Epithelial cell of proximal tubule (primary cell): ENCODE measurements at places on chromosomes 1 and 21. TPM values are rescaled to one million over a fixed set of nuclear protein-coding genes. Genes with fewer than 3 reads are reported as not detected.

DNA sequence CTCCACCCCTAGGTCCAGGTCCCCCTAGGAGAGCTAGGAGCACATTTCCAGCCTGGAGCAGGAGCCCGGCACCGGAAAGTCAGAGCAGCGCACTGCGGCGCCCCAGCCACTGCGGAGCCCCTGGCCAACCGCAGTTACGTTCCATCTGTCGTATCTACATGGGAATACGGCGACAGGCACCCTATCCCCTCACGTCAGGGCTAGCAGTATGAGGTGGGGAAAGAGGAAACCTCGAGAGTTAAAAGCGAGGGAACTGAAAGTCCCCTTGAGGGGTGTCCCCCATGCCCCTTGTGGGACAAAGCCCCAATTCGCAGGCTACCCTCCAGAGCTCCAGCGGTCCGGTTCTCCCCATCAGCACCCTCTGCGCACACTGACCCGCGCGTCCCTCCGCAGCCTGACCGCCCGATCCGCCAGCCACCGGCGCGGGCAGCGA, 995 bp downstream of the COLGALT2 start:
- DNase-seq, result no peak

DNA sequence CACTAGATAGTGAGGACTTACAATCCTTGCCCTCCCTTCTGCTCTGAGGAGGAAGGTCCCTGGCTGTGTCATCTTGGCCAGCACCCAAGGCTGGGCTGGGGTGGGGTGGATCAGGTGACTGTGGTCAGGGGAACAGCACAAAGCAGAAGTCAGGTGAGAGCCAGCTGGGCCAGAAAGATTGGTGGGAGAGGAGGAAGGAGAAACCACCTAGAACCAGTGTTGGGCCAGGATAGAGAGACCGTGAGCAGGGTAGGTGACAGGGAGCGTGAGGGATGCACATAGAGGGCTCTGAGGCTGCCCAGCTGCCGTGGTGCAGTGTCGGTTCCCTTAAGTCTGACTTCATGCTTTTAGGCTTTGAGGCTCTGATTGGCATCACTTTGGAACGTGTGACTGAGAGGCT, 22.7 kb downstream of the NCF2 start:
- DNase-seq, result no peak

MROH7 gene
- not detected in 2 replicates for total RNA-seq

GRCh38 chr1:35558374-35559316, 1.0 kb downstream of the NCDN start:
- DNase-seq, result no peak

- no peak for DNase-seq
Observed at GRCh38 chr1:213883618-213884017, 104.2 kb upstream of the PROX1 start.

DNA sequence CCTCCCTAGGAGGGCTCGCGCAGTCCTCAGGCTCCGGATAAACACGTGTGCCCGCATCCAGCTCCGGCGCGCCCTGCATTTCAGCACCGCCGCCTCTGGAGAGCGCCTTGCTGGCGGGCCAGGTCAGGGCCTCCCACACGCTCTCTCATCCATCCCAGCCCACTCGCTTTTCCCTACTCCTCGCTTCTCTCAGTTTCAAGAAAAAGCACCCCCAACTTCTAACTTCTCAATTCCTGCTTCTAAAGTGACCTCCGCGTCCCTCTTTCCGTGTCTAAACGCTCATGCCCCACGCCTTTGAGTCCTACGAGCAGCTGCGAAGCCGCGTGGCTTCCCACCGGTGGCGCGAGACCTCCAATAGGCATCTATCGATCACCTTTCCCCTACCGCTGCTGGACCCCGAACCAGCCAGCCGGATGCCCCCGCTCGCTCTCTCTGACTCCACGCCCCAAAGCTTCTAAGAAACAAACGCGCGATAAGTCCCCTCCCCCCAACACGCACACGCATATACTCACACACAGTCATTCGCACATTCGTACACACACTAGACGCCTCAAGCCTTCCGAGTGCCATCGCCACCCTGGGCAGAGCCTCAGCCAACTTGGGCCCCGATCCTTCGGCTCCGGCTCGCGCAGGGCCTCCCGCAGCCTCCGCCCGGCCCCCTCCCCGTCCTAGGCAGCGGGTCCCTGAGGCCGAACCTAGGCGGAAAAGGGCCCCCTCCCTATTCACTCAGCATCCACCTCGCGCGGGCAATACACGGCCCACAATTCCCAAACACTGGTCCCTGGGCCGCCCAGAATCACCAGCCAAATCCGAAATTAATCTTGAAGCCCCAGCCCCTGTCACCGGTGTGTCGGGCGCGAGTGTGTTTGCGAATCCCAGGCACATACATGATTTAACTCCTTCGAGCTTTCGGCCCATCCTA, 1.1 kb downstream of the NMNAT2 start:
- no peak for DNase-seq

DMBX1 gene
- not detected in 2 replicates for total RNA-seq

CELA2B gene
- total RNA-seq, result not detected in 2 replicates

DNA sequence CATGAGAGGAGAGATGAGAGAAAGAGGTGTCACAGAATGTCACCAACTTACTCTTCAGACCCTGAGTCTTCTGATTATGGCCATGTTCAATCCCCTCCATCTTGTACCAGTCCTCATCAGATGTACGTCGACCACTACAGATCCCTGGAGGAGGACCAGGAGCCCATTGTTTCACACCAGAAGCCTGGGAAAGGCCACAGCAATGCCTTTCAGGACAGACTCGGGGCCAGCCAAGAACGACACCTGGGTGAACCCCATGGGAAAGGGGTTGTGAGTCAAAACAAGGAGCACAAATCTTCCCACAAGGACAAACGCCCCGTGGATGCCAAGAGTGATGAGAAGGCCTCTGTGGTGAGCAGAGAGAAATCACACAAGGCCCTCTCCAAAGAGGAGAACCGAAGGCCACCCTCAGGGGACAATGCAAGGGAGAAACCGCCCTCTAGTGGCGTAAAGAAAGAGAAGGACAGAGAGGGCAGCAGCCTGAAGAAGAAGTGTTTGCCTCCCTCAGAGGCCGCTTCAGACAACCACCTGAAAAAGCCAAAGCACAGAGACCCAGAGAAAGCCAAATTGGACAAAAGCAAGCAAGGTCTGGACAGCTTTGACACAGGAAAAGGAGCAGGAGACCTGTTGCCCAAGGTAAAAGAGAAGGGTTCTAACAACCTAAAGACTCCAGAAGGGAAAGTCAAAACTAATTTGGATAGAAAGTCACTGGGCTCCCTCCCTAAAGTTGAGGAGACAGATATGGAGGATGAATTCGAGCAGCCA, 8.0 kb downstream of the ELOA start:
- DNase-seq, result no peak

SDC3 gene
- total RNA-seq, result 25.6 and 35.2 TPM in 2 replicates

- DNase-seq, result no peak
Observed at GRCh38 chr1:98277118-98277517, 356.3 kb upstream of the DPYD start.

DNA sequence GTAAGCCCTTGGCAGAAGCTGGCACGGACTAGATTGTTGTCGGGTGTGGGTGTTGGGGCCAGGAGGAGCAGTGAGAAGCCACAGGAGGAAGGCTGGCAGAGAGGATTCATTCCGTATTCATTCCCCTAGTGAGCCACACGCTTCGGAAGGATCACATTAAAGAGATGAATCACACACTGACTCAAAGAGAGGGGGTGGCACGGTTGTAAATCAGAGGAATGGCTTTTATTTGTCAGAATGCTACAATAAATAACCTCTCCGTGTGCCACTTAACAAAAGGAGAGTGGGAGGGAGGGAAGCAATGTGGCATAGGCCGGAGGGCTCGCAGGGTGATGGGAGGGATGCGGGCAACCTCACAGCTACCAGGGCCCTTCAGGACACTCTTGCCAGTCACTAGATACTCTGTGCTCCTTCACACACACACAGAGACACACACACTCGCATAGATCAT, 135.5 kb downstream of the HIVEP3 start:
- DNase-seq, result peak; percentile 72

OR2AK2 gene
- total RNA-seq, result not detected in 2 replicates

DNA sequence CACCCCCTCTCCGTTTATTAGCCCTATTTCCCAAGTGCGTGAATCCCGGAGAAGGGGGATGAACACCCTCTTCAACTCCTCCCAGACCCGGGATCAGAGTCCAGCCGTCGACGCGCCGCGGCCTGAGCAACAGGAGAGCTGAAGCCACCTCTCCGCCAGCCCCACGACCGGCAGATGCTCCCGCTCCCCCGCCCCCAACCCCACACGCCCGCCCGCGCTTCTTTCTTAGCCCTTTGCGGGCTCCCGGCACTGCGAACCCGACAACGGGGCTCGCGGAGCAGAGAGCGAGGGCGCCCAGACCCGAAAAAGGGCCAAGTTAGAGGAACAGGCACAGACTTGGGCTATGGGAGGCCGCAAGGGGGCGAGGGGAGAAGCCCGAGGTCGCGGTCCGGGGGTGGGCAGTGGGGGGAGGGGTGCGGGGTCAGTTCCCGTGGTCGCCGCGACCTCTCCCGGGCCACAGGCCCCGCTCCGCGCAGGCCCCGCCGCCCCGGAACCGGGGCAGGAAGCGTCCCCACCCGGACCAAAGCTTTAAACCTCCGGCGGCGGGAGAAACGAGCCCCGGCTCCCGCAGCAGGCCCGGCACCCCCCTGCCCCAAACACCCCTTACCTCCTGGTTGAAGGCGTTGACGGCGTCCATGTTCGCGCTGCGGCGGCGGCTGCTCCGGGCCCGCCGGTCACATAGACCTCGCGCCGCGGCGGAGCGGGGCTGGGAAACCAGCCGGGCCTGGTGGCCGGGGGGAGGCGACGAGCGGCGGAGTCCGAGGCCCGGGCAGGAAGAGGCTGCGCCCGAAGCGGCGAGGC, 662 bp downstream of the SCAF4 start:
- DNase-seq, result no peak

KRTAP20-2 gene
- total RNA-seq, result not detected in 2 replicates

SDF4 gene
- 149 and 156 TPM in 2 replicates for total RNA-seq

DNA sequence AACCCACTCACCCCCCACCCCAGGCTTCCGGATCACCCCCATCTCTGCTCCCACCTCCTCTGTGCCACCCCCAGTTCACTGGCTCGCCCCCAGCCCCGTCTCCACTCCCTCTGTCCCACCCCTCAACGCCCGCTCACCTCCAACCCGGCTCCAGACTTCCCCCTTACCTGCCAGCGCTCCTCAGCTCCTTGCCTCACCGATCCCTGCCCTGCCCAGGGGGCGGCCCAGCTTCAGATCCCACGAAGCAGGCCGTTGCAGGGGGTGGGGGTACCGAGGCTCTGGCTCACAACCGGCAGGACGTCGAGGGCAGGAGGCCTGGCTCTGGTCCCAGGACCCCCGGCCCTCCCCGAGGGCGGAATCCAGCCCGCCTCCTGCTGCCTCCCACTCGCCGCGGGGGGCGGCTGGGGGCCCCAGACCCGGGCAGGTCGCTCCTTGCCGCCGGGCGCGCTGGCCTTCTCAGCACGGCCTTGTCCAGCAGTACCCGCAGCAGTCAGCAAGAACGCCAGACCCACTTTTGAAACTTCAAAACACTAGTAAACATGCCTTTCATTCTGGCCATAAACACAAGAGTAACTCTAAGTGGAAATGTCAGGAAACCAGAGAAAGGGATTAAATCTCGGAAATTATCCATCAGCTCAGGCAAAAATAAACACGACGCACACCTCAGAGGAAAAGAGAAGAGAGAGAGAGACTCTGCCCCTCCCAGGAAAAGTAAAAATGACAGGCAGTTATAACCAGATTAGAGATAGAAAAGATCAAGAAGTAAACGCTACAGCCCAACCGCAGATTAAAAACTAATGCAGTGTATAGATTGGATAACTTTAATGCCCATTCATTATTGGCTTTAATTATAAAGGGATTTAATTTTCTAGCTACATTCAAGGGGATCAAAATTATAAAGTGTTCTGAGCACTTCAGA, 1.0 kb upstream of the FAM89A start:
- no peak for DNase-seq

GRCh38 chr1:38486085-38486484, 373.5 kb downstream of the RRAGC start:
- no peak for DNase-seq

DNA sequence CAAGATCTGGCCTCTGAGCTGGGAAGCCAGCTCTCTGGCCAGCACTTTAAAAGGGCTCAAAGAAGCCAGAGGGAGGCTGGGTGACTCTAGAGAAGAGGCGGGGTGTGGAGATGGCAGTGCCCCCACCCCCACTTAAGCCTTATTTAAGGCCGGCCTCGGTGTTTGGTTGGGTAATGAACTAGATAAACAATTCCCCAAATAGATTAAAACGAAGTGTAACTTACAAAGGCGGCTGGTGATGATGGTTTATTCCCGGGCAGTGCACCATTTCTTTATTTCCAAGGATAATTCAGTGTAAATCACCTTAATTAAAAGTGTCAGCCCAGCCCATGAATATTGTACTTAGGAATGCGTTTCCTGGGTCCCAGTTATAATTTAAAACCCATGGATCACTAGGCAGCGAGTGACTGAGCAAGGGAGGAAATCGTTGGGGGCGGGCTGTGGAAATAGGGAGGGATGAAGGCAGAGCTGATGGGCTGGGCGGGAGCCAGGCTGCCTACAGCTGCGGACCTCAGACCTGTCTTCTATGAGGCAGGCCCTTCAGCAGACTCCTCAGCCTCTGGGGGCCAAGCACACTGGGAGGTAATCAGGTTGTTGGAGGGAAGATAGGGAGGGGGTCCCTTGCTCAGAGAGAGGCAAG, 54.9 kb downstream of the TMEM53 start:
- DNase-seq, result no peak

FCRLB gene
- total RNA-seq, result 1.5 and 3.6 TPM in 2 replicates

DNA sequence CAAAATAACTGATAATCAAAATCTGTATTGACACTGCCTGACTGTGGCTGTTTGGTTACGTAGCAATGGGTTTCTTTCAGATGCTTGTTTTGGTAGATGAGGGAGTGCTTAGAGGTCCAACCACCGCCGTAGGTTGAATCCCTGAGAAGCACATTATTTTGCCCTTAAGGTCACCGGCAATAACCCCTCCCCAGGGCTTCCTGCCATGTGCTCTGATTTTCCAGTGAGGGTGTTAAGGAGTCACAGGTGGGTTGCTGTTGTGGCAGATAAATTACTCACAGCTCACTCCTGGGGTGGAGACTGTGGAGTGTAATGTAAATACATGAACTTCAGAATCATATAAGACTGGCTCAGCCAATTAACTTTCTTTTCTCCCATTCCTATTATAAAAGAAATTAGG, 81.5 kb upstream of the ZP4 start:
- no peak for DNase-seq

DNA sequence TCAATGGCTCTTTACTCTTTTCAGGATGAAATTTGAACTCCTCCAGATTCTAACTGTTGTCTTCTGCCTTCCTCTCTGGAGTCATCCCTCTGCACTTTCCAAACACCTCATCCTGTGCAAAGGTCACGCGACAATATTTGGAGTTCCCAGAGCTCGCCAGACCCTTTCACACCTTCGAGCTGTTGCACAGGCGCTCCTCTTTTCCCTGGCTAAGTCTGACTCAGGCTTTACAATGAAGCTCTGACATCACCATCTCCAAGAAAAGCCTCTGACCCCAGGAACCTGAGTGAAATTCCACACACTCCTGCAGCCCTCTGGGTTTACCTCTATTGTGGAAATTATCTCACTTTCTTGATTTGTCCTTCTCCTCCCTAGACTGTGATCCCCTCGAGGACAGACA, 270.3 kb downstream of the RGS7 start:
- DNase-seq, result no peak

DNALI1 gene
- total RNA-seq, result 3.5 and 16.4 TPM in 2 replicates

GRCh38 chr1:39321979-39322378, 117.5 kb downstream of the MACF1 start:
- DNase-seq, result no peak

GRCh38 chr1:3910857-3911845, 11.1 kb upstream of the C1orf174 start:
- no peak for DNase-seq
